Astrocyte (in vitro differentiated cells and primary cell): ENCODE measurements at places on chromosomes 1 and 21.

DNA sequence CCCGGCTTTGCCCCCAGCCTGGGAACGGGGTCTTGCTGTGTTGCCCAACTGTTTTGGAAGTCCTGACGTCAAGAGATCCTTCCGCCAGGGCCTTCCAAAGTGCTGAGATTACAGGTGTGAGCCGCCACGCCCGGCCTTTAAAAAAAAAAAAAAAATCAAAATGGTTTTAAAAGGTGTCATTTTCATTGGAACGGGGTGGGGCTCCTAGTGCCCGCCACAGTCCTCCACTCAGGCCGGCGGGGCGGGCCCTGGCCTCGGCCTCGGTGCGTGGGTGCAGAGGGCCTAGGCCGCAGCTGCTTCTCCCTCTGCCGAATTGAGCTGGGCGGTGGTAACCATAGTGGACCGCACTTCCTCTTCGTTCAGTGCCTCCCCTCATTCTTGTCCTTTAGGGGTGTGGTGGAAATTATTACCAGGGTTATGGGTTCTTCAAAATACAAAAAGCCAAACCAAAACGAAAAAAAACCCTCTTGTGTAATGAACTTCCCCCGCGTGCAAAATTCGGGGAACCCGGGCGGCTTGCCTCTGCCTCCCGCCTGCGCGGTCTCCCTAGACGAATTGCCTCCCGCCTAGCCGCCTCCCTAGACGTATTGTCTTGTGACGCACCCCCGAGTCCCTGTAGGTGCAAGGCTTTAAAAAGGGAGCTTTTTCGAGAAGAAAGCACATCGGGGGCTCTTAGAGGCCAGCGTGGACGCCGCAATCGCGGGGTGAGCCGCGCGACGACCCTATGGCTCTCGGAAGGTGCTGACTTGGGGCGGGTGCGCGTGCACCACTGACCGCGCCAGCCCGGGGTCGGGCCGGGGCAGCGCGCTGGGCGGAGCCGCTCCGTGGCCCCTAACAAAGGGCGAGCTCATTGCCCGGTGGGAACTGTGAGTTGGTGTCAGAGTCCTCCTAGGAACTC, 10.5 kb upstream of the SPEN start:
- no peaks in the 10 kb centered on the region for H3K4me1 ChIP-seq
- H3K27me3 ChIP-seq: no peaks in the 10 kb centered on the region
- no peak overlapping the region for H3K27ac ChIP-seq
- H3K4me3 ChIP-seq: no peak overlapping the region
- no peak for DNase-seq

DNA sequence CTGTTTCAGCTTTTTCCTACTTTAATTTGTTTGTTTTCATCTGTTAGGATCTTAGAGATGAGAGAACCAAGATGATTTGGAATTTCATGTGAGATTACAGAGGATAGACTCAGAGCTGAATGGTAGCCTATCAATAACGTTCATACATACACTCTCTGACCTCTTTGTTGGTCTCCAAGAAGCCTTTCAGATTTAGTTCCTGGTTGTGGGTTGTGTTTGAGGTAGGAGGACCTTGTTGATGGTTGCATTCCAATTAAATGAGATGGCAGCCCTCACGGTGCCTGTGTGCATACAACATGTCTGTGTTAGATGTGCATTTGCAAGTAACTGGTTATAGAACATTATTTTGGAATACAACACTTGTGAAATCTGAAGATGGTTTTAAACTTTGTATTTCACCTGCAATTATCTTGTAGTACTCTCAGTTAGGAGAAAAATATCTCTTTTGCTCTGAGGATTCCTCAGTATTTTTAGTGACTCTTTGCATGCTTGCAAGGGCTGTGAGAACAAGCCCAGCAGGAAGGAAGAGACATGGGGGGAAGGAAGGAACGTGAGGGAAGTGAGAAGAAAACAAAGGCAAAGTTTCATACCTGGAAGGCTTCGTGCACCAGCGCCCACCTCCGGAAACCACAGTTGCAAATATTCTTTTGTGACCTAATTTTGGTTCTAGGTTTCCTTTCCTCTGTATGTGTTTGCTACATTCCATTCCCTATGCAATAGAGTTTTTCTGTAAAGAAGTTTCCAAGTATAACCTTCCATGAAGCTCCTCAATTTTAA, 291.8 kb downstream of the DISC1 start:
- H3K4me1 ChIP-seq: peaks cover 34% of the 10 kb centered on the region
- H3K27ac ChIP-seq: peak overlapping the region; percentile 22
- peak; percentile 85 for DNase-seq

- H3K4me3 ChIP-seq: peak overlapping the region; percentile 53
- H3K4me1 ChIP-seq: peaks cover 5% of the 10 kb centered on the region
- H3K27ac ChIP-seq: no peak overlapping the region
- H3K27me3 ChIP-seq: no peaks in the 10 kb centered on the region
- peak; percentile 75 for DNase-seq
- H3K36me3 ChIP-seq: no peaks in the 10 kb centered on the region
These were observed 25.4 kb downstream of the SLC19A2 start for GRCh38 chr1:169460191-169460833.

- DNase-seq: no peak
- H3K27ac ChIP-seq: no peak overlapping the region
- H3K4me1 ChIP-seq: peaks cover 3% of the 10 kb centered on the region
- no peaks in the 10 kb centered on the region for H3K27me3 ChIP-seq
- no peak overlapping the region for H3K4me3 ChIP-seq
- H3K36me3 ChIP-seq: no peaks in the 10 kb centered on the region
These were observed 61.4 kb upstream of the TNFSF18 start for GRCh38 chr1:173112129-173112528.

DNA sequence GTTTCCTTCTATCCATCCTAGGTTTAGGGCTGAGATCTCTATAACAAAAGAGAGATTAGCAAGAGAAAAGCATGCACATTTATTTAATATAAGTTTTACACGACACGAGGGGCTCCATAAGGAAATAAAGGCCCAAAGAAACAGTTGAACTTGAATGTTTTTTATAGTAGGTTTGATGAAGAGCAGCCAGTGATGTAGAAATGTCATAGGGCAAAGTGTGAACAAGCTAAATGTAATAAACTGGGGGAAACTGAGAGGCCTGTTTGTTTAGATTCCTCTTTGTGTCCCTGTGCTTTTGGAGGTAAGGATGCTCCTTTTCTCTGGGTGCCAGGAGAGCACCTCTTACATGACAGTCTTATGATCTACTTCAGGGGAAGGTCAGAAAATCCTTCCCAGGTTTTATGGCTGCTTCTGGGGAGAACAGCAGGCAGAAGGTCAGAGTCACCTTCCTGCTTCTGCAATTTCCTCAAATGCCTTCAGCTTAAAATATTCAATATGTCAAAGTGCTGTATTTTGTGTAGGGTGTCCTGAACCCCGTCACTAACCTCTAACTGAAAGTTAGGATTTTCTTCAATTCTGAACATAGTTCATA, 9.5 kb upstream of the HORMAD1 start:
- H3K27ac ChIP-seq: no peak overlapping the region
- H3K27me3 ChIP-seq: no peaks in the 10 kb centered on the region
- no peaks in the 10 kb centered on the region for H3K36me3 ChIP-seq
- H3K4me1 ChIP-seq: no peaks in the 10 kb centered on the region

DNA sequence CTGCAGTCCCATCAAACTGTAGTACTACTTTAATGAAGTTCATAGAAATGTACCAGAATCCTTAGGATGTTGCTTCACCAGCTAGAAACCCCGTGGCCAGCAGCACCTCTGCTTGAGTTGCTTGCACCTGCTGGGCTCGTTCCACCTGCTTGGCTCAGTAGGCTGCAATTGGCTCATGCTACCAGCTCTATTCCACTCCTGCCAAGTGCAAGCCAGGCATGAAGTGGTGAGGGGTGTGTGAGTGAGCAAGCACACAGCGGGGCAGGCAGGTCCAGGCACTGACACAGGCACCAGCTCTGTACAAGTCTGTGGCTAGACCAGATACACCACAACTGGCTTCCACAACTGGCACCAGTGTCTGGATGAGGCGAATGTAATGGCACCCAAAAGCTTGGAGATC, 209.9 kb downstream of the AMY1C start:
- no peak for DNase-seq
- H3K27me3 ChIP-seq: no peaks in the 10 kb centered on the region
- H3K4me3 ChIP-seq: no peak overlapping the region

DNA sequence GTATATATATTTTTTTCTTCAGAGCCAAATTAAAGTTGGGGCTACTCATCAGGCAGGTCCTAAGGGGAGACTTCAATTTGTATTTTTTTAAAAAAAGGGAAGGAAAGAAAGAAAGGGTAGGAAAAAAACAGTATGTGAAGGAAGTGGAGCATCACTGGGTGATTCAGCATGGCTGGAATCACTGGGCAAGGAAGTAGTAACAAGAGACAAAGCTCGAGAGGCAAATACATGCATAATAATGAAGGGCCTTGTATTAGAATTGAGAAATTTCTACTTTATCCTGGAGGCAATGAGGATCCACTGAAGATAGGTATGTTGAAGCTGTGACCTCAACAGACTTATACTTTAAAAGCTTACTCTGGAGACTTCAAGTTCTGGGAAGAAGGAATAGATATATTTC, 184.4 kb downstream of the COQ8A start:
- peak; percentile 2 for DNase-seq
- no peaks in the 10 kb centered on the region for H3K27me3 ChIP-seq
- H3K27ac ChIP-seq: no peak overlapping the region
- H3K4me3 ChIP-seq: no peak overlapping the region
- H3K4me1 ChIP-seq: no peaks in the 10 kb centered on the region

- DNase-seq: no peak
- H3K4me3 ChIP-seq: no peak overlapping the region
- H3K27ac ChIP-seq: no peak overlapping the region
- H3K36me3 ChIP-seq: no peaks in the 10 kb centered on the region
These were observed 160.7 kb upstream of the LMO4 start for GRCh38 chr1:87167848-87168525.

- no peaks in the 10 kb centered on the region for H3K4me1 ChIP-seq
- H3K27ac ChIP-seq: no peak overlapping the region
- H3K36me3 ChIP-seq: no peaks in the 10 kb centered on the region
These were observed 261.5 kb downstream of the GPATCH2 start for GRCh38 chr1:217369271-217369981.

GRCh38 chr1:21530368-21531016, 21.3 kb downstream of the ALPL start:
- DNase-seq: no peak
- no peak overlapping the region for H3K27ac ChIP-seq
- H3K27me3 ChIP-seq: peaks cover 23% of the 10 kb centered on the region

- peaks cover 5% of the 10 kb centered on the region for H3K4me1 ChIP-seq
- no peaks in the 10 kb centered on the region for H3K36me3 ChIP-seq
- no peak overlapping the region for H3K4me3 ChIP-seq
- no peak for DNase-seq
- no peaks in the 10 kb centered on the region for H3K27me3 ChIP-seq
- no peak overlapping the region for H3K27ac ChIP-seq
These were observed 60.8 kb downstream of the EDN2 start for GRCh38 chr1:41423511-41424191.

DNA sequence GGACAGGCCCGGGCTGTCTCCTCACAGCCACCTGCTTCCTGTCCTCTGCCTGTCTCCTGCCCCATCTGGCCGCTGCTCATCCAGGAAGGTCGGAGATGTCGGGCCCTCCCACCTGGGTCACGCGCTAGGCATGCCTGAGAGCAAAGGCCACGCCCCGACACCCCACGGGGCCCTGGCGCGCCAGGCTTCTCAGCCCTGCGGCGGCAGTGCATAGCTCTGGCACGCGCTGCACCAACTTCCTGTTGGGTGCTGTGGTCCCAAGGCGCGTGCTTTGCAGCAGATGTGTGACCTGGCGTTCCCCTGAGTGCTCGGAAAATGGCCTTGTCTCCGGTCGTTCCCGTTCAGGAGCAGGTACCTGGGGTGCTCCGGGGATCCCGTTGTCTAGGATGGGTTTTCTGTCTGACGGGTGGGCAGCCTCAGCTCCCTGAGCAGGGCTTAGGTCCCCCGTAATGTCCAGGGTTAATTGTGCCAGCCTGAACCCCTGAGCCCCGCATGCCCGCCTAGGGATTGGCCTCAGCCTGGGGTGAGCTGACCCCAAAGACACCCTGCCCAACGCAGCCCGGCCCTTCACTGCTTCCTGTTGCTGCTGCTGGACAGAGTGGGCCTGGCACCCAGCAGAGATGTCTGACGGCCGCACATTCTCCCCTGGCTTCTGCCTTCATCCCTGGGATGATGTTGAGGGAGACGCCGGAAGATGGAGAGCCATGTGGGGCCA, 19.4 kb upstream of the KCNAB2 start:
- no peak overlapping the region for H3K4me3 ChIP-seq
- peaks cover 10% of the 10 kb centered on the region for H3K4me1 ChIP-seq
- peaks cover 19% of the 10 kb centered on the region for H3K27me3 ChIP-seq
- no peaks in the 10 kb centered on the region for H3K36me3 ChIP-seq
- no peak overlapping the region for H3K27ac ChIP-seq
- DNase-seq: no peak

DNA sequence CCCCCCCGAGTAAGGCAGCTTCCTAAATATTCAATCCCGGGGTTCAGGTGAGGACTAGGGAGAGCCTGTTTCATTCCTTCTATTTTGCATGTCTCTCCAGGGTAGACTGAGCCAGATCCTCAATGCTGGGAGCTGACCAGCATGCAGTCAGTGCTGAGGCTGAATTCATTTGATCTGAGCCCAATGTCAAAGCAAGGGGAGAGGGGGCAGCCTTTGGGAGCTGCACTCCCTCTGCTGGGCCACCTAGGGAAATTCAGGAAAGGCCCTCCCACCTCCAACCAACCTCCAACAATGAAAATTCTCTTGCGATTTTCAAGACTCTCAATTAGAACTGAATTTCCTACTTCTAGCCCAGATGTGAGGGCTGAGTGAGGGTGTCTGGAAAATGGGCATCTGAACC, 371.2 kb downstream of the NPHP4 start:
- no peak for DNase-seq
- H3K27ac ChIP-seq: no peak overlapping the region
- no peaks in the 10 kb centered on the region for H3K27me3 ChIP-seq

- peaks cover 3% of the 10 kb centered on the region for H3K27me3 ChIP-seq
- no peak overlapping the region for H3K27ac ChIP-seq
- H3K4me1 ChIP-seq: no peaks in the 10 kb centered on the region
- DNase-seq: no peak
- no peak overlapping the region for H3K4me3 ChIP-seq
These were observed 54.2 kb downstream of the SEC16B start for GRCh38 chr1:177915641-177916040.

GRCh38 chr1:25996966-25997827, 666 bp downstream of the PAFAH2 start:
- H3K27ac ChIP-seq: peak overlapping the region; percentile 63
- no peaks in the 10 kb centered on the region for H3K36me3 ChIP-seq
- peaks cover 18% of the 10 kb centered on the region for H3K4me1 ChIP-seq
- H3K4me3 ChIP-seq: peak overlapping the region; percentile 70

DNA sequence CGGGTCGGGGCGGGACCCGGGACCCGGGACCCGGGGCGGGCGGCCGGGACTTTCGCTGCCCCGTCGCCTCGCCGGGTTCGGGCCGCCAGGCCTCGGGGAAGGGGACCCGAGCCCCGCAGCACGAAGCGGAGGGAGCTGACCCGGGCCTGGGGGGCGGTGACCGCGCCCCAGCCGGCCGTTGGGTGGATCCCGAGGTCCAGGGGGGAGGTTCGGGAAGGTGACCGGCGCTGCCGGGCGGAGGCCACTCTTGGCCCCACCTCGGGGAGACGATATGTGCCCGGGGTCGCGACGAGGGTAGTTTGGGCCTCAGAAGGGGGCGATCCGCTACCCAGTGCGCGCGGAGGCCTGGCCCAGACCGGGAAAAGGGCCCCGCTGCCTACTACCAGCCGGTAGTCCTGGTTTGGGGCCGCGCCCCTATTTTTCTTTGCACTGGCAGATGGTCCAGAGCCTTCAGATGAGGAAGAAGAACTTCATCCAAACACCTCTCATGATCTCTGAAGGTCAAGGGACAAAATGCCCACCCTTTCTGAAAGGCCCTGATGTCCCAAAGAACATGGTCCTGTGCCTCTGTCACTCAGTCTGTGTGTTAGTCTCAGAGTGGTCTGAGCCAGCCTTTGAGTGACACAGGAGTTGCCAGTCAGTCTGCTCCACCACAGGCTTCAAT, 766 bp downstream of the AGO4 start:
- H3K27me3 ChIP-seq: no peaks in the 10 kb centered on the region
- peaks cover 7% of the 10 kb centered on the region for H3K4me1 ChIP-seq
- H3K4me3 ChIP-seq: peak overlapping the region; percentile 80
- no peaks in the 10 kb centered on the region for H3K36me3 ChIP-seq
